Naive B cell (primary cell): ENCODE measurements at places on chromosomes 1 and 21. TPM values are rescaled to one million over a fixed set of nuclear protein-coding genes. Genes with fewer than 3 reads are reported as not detected.

DNA sequence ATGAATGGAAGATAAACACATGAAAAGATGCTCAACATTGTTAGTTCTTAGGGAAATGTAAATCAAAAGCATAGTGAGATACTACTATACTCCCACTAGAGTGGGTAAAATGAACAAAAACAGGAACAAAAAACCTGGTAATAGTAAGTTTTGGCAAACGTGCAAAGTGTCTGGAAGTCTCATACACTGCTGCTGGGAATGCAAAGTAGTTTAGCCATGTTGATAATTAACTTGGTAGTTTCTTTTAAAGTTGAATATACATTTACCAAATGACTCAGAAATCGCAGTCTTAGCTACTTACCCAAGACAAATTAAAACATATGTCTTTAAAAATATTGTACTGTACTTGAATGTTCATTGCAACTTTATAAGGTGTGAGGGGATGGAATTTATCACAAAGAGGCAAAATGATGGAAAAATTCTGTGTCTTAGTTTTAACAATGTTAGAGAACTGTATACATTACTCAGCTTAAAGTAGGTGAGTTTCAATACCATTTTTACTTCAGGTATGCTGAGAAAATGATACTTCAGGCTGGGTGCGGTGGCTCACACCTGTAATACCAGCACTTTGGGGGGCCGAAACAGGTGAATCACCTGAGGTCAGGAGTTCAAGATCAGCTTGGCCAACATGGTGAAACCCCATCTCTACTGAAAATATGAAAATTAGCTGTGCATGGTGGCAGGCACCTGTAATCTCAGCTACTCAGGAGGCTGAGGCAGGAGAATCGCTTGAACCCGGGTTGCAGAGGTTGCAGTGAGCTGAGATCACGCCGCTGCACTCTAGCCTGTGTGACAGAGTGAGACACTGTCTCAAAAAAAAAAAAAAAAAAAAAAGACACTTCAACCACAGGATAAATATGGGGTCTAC, 102.3 kb downstream of the PDE4B start:
- no peaks in the 10 kb centered on the region for H3K4me1 ChIP-seq
- H3K36me3 ChIP-seq, result no peaks in the 10 kb centered on the region
- DNase-seq, result no peak
- no peak overlapping the region for H3K27ac ChIP-seq

The CAPN8 gene
- polyA plus RNA-seq, result not detected

The SERPINC1 gene
- not detected for polyA plus RNA-seq

DNA sequence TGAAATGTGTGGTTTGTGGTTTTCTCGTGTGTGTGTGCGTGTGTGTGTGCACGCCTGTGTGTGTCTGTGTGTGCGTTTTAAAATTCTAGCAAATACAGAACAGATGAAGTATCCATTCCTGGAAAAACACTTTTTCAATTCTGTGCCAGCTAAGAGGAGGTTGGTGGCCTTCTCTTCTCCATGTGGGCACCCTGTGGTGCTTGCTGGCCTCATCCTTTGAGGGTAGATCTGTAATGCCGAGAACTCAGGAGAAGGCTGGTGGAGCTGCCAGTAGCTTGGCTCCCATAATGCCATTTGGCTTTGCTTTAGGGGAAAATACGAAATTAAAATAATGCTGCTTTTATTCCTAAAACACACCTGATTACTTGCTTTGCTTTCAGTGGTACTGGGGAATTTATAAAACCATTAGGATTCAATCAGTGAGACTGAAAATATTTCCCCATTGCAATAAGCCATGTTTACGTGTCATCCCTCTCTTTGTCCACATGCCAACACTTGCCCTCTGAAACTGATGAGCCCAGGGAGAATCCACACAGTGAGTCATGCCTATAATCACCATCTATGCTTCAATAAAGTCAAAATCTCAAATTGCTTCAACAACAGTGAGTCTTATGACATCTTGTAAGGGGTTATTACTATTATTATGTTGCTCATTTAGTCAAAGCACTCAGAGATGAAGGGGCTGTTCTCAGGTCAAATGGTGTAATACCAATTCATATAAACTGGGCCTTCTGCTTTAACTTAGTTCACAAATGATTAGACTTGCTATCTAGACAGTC, 39.2 kb downstream of the ABCA4 start:
- H3K4me1 ChIP-seq, result no peaks in the 10 kb centered on the region
- H3K27ac ChIP-seq, result no peak overlapping the region
- no peak overlapping the region for H3K4me3 ChIP-seq

- H3K36me3 ChIP-seq, result no peaks in the 10 kb centered on the region
- H3K4me3 ChIP-seq, result no peak overlapping the region
- no peaks in the 10 kb centered on the region for H3K27me3 ChIP-seq
- no peaks in the 10 kb centered on the region for H3K4me1 ChIP-seq
These were observed 515.1 kb upstream of the PTBP2 start for GRCh38 chr1:96206451-96206850.
